ENCODE measurements at places on chromosomes 11 and 22.

DNA sequence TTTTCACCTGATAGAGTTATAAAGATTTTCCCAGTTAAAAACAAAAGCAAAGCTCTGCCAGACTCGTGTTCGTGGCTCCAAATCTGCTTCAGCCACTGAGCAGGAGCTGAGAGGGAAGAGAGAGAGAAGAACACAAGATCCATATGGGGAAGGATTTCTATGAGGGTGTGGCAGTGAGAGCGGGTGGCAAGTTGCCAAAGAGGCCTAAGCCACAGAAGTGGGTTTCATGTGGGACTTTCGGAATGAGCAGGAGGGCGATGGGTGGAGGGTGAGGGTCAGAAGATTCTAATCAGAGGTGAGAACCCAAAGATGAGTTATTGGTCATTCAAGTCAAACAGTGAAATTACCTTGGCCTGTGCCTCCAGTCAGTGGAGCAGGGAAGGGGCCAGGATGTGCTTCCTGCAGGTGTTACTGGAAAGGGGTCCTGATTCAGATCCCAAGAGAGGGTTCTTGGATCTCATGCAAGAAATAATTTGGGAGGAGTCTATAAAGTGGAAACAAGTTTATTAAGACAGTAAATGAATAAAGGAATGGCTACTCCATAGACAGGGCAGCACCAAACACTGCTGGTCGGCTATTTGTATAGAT is 40.5 kb upstream of the TOP3B start:
- no peak for DNase-seq

DNA sequence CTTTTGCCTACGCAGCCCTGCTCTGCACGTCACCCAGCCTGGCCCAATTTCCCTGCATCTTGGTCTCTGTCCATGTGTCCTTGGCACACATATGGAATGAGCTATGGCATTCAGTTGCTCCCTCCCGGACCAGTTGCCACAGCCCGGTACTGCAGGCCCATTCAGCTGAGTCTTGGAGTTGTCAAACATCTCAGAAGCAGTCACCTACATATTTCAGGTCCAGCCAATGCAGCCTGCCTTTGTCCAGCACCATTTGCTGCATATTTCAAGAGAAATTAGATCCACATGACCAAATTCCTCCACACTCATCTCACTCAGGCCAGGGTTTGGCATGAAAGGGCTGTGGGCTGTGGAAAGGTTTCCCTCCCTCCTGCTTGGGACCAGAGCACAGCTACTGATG is 76.8 kb downstream of the MN1 start:
- no peak for DNase-seq

- no peak for DNase-seq
These were observed 38.3 kb downstream of the USP35 start for GRCh38 chr11:78226684-78227680.

- no peak for DNase-seq
These were observed 27.5 kb downstream of the KIAA0930 start for GRCh38 chr22:45212992-45213751.

- no peak for DNase-seq
These were observed 8.9 kb downstream of the TMEM218 start for GRCh38 chr11:125102510-125102909.

DNA sequence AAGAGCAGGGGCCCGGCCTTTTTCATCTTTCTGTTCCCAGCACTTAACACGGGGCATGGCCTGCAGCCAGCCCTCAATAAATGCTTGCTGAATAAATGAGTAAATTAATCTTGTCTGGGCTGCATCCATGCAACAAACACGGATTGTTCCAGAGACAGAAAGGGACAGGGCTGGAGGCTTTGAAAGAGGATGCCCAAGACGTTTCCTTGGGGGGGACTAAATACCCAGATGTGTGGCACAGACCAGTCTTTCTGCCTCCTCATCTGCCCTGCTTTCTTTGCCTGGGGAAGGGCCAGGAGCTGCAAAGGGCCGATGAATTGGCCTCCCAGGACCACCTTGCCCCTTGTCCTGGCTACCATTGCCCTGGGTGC is 40.4 kb downstream of the SHISAL1 start:
- no peak for DNase-seq

GRCh38 chr11:12284316-12285050 is 92.9 kb upstream of the PARVA start:
- DNase-seq: no peak

- DNase-seq: peak; percentile 17
These were observed 27.8 kb upstream of the ELFN2 start for GRCh38 chr22:37454857-37455686.
